Caco-2 (cell line): ENCODE measurements at places on chromosomes 6 and 20. TPM values are rescaled to one million over a fixed set of nuclear protein-coding genes. Genes with fewer than 3 reads are reported as not detected.

Gene KIF16B
- total RNA-seq: 10.9 and 11.3 TPM in 2 replicates

Gene DAAM2
- total RNA-seq: not detected in 2 replicates

Gene CNBD2
- 7.9 and 9.1 TPM in 2 replicates for total RNA-seq

Gene GPSM3
- total RNA-seq: 0.41 and 0.67 TPM in 2 replicates

Gene KCNG1
- 1.3 and 1.5 TPM in 2 replicates for total RNA-seq
